Ovary (tissue), 10 donors: ENCODE measurements at places on chromosomes 16 and 17. TPM values are rescaled to one million over a fixed set of nuclear protein-coding genes. Genes with fewer than 3 reads are reported as not detected.

The ULK2 gene
- 13.8 TPM for polyA plus RNA-seq

The HSF5 gene
- 0.05 TPM for polyA plus RNA-seq

The TBC1D3G gene
- polyA plus RNA-seq = 0.10 TPM

The CALB2 gene
- 39.5 TPM for polyA plus RNA-seq

The CSH2 gene
- polyA plus RNA-seq = not detected

DNA sequence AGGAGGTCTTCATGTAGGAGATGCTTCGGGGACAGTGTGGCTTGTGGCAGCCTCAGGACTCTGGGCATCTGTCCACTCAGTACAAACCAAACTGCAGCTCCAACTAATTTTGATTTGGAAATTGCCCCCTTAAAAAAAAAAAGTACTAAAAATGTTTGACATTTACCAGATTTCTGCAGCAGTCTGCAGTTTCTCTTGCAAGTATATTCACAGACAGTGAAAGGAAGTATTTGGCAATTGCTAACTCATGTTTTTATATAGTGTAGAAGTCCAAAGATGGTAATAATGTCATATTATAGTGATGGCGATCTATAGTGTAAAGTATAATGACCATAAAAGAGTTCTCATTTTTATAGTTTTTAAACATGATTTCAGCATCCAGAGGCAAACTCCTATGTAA, 218.6 kb downstream of the PRKCA start:
- no peak for DNase-seq

- no peak for DNase-seq
Measured at GRCh38 chr16:52537516-52537915, 9.4 kb downstream of the TOX3 start.

GRCh38 chr17:72733619-72734282, 358.7 kb downstream of the SLC39A11 start:
- no peak for DNase-seq

DNA sequence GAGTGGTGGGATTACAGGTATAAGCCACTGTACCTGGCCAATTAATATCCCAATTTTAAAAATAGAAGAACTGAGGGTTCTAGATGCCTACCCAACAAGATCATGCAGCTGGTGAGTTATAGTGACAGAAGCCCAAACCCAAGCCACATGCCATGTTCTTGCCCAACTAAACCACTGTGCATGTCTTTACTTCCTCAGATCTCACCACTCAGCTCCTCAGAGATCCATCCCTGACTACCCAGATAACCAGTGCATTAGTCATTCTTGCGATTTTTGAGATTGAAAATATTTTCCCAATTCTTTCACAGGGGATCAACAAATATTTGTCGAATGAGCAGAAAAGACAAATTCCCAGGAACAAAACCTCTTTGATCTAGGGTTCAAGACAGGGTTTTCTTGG, 303.1 kb downstream of the CBLN1 start:
- no peak for DNase-seq

GRCh38 chr17:65925606-65926307, 266.2 kb downstream of the CEP112 start:
- DNase-seq = no peak

DNA sequence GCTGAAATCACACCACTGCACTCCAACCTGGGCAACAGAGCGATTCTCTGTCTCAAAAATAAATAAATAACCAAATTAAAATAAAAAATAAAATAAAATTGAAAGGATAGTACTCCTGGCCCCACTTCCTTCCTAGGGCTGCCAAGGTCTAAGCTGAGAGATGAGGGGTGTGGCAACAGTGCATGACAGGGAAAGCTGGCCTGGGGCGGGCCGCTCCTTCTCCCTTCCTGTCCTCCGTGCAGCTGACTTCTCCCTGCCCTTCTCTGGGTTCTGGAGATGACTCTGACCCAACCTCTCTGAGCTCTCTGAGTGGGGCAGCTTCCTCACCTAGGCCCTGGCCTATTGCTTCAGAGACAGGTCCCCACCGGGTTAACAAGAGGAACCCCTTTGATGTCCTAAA, 8.7 kb upstream of the SLC25A39 start:
- no peak for DNase-seq

DNA sequence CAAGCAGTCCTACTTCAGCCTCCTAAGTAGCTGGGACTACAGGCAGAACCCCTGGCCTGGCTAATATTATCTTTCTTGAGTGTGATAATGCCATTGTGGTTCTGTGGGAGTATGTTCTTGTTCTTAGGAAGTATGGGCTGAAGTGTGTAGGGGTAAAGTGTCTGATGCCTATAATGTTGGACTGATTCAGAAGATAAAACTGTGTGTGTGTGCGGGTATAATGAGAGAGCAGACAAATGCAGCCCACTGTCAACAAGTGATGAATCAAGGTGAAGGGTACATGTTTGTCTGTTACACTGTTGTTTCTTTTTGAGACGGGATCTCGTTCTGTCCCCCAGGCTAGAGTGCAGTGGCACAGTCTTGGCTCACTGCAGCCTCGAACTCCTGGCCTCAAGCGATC, 127.5 kb downstream of the CLEC16A start:
- DNase-seq = no peak
